ENCODE measurements at places on chromosomes 7 and 10.

DNA sequence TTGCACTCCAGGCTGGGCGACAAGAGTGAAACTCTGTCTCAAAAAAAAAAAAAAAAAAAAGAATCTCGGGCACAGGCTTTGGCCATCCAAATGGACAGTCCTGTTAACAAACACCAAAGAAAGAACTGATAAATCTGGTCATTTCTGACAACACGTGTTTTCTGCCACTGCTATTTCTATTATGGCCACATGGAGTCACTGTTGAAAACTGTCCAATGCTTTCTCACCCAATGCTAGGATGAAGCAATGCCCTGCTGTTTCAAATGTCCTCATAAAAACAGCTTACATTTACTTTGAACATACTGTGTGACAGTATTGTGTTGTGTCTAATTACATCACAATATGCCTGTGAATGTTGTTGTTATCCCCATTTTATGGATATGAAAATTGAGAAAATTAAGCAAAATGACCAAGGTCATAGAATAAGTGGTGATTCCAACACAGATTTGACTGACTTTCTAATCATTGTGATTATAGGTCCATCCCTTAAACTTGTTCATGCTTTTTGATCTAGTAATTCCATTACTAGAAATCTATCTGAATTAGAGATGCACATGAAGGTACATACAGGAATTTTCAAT lies 19.9 kb upstream of the MAP3K8 start:
- no peak for DNase-seq

GRCh38 chr7:21911341-21911875 lies 34.3 kb downstream of the CDCA7L start:
- DNase-seq = no peak

DNA sequence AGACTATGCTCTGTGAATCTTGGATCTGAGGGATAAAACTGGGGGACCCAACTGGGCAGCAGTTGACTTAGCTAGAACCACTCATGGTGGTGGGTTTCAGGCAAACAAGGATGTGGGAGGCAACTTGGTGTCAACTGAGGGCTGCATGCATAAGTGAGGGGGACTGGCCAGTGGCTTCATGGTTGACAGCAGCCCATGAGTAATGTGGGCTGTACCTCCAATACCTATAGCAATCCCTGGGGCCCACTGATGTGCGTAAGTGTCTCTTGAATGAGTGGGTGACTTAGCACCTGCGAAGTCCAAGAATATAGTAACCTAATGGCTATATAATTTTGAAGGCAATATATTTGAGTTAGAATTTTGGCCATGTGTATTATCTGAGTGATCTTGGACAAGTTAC lies 13.7 kb upstream of the MAP3K8 start:
- DNase-seq = no peak

DNA sequence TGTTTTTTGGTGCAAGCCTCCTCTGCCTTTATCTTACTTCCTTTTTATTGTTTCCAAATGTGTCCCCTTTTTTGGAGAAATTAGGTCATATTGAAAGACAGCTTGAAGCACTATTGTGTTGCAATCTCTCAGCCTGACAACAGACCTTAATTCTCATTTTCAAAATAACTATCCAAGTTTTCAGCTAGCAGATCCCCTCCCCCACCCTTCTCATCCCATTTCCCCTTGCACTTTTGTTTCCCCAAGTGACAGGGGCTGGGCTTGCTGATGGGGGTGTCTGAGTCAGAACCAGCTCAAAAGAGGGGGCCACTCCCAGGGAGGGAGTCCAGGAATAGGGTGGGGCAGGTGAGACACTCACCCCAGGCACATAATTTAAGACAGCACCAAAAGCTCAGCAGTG lies 75.3 kb downstream of the MKI67 start:
- no peak for DNase-seq

GRCh38 chr7:5454485-5454884 lies 30.9 kb upstream of the TNRC18 start:
- no peak for DNase-seq

GRCh38 chr10:97770255-97770654 lies 1.5 kb downstream of the SFRP5 start:
- DNase-seq = no peak

DNA sequence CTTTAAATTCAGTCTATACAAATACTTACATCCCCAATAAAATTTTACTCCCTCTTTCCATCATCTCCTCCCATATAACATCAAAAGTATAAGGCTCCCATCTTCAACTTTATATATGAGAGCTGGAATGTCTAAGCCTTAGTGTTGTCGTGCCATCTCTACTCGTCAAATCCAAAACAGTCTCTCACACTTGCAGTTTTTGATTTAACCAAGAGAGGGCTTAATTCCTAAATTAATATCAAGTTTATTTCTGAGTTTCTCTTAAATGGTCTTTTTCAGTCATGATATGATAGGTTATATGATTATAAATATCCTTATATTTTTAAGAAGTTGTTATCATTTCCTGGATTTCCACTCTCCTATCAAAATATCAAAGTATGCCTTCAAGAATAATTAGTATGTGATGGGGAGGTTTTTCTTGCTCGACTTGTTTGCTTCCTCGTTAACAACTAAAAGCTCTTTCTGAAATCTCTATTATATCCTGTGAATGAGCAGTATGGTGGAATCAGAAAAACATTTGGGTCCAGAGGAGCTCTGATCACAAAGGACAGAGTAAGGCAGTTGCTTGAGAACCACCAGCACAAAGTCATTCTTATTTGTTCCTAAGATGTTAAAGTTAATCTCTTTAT lies 12.5 kb upstream of the LIPK start:
- no peak for DNase-seq

DNA sequence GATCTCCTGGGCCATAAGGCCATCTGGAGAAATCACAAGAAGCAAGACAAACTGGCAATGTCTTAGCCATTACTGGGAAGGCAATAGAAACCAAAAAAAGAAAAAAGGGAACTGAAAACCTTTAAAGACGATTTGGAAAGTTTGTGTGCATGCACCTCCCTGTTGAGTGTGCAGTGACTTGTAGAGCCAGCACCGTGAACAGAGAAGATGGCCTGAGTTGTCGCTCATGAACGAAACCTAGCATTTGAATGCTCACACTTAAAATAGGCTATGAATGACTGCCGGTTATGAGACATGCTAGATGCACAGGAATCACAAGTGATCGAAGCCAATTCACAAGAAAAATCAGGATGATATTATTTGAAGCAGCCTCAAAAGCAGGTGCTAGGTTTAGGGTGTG lies 151.3 kb upstream of the ADO start:
- no peak for DNase-seq

DNA sequence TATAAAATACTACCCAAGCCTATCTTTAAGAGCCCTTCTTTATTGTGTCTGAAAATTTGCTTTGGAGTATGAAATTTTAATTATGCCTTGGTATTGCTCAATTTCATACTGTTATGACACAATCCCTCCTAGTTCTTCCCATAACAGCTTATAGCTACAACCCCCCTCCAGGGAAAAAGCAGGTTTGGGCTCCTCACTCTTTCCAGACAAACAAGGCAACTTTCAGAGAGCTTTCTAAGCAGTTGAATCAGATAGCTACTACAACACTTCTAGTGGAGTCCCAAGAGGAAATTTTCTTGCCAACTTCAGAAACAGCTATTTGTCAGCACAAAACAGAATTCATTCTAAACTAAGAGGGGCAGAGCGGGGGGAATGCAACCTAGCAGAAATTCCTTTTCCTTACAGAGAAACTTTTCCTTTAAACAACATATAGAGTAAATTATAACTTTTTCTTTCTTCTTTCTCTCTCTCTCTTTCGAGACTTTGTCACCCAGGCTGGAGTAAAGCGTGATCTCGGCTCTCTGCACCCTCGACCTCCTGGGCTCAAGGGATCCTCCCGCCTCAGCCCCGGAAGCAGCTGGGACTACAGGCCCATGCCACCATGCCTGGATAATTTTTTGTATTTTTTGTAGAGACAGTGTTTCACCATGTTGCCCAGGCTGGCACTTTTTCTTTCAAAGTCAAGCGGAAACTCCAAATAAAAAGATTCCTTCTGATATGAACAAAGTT lies 26.0 kb upstream of the JMJD1C start:
- no peak for DNase-seq

DNA sequence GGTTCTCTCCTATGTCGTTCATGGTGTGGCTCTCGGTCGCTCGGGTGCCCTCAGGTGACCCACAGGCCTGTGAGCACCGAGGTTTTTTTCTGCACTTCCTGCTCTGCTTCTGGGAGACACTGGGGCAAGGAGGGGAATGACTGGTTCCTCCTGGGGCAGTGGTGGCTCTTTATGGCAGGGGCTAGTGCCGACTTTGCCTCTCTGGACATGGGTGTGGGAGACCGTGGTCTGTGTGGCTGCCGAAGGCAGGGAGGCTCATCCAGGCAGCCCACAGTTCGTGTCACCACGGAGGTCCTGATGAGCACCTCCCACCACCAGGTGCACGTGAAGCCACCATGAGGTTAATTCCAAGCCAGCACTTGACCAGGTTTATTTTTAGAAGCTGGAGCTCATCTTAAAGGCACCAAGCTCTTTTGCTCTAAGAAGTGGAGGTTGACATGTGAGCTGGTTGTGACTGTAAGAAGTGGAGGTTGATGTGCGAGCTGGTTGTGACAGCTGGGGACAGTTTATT lies 24.7 kb upstream of the DPYSL4 start:
- no peak for DNase-seq

- no peak for DNase-seq
These were observed 53.0 kb downstream of the PDGFA start for GRCh38 chr7:466465-467191.

DNA sequence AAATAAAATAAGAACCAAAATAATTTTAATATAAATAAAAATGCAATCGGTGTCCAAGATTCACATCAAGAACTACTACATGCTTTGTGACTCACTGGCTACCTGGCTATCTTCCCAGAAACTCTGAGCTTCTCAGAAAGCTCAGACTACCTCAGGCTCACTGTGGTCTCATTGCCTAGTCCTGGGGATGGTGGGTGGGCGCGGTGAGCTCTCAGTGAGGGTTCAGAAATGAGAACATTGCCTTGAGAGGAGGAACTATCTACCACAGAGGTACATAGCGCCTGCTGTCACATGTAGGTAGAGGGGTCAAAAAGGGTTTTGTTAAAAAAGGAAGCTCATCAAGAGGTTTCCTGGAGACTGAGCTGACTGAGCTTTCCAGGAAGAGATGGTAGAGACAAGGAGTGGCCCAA lies 108.0 kb downstream of the WDFY4 start:
- DNase-seq = no peak

DNA sequence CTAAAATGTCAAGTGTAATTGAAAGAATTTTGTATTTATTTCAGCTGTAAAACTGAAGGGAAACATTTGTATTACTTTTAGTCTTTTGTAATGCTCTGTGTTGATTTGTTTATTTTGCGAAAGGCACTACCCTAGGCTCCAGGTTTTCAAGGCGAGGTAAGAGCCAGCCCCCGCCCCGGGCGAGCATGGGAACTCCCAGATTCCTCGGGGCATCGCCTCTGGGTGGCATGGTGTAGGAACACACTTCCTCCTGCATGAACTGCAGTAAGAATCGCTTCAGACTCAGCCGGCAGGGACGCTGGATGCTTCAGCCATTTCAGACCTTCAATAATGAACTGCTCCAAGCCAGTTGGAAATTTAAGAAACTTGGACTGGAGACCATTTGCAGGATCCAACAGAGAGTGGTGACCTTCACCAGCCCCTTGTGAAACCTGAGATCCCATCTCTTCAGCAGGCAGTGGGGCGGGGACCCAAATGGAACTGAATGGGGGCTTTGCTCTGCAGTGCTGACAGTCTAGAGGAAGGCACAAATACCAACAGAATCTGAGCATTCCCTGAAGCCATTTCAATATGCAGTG lies 544.3 kb upstream of the MGMT start:
- no peak for DNase-seq

DNA sequence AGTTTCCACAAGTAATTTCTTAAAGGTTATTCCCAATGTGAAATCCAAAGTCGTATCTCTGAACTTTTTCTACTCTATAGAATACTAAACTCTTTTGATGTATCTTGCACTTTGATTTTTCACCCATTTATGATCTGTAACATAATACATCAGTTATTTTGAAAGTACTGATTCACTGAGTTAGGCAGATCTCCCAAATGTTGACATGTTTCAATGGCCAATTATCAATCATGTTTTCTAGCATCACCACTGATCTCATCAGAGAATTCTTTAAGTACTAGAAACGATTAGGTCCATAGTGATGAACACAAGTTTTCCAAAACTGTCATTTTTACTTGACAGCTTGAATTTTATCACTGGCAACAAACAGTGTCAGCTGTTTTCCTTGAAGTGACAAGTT lies 119.0 kb downstream of the ATE1 start:
- DNase-seq = no peak

- DNase-seq = no peak
These were observed 24.2 kb upstream of the PFKFB3 start for GRCh38 chr10:6178581-6178980.

DNA sequence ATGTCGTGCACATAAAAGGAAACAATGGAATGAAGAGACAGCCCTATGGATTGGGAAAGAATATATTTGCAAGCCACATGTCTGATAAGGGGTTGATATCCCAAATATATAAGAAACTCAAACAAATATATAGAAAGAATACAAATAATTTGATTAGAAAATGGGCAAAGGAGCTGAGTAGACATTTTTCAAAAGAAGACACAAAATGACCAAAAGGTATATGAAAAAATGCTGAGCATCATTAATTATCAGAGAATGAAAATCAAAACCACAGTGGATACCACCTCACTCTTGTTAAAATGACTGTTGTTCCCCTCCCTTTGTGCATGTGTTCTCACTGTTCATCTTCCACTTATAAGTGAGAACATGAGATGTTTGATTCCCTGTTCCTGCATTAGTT lies 175.3 kb downstream of the CNTNAP2 start:
- no peak for DNase-seq

DNA sequence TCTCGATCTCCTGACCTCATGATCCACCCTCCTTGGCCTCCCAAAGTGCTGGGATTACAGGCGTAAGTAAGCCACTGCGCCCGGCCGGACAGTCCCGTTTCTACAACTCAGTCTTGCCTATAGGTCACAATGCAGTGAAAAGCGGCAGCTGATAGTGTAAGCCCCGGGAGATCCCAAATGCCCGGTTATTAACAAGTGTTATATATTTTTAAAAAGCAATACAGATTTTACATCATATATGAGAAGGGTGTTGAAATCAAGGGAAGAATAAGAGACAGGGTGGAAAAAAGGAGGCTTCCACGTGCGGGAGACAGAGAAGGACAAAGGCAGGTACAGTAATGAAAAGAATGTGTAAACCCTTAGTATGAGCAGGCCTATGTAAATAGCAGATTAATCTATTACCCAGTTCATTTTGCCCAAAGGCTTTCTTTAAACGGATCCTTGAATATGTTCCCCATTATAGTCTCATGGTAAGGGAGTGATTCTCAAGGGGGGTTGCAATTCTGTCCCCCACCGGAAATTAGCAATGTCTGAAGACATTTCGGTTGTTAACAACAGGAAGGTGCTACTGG lies 170.8 kb downstream of the PDE1C start:
- no peak for DNase-seq

GRCh38 chr10:19683356-19683755 lies 132.9 kb upstream of the PLXDC2 start:
- DNase-seq = no peak

DNA sequence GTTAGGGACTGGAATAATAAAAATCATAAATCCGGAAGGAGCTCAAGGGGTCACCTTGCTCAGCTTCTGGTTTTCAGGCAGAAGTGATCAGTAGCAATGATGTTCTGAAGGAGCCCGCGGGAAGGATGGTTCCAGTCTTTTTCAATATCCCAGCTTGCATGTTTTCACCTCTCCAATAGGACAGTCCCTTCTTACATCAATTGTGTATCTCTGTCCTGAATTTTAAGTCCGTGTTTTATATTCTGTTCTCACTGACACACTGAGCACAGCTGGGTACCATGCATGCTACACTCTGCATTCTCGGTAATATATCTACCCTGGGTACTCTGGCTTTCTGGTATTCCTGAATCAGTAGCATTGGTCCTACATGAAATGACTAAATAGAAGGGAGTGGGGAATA lies 55.2 kb upstream of the SLC35B4 start:
- no peak for DNase-seq

- no peak for DNase-seq
These were observed 169.3 kb upstream of the BET1 start for GRCh38 chr7:94173436-94173835.

Data from activated CD4-positive, alpha-beta T cell treated with anti-CD3 and anti-CD28 coated beads, Interleukin-2, amount 50 U/mL, for 4 hours (primary cell).